Amniotic stem cell (primary cell): ENCODE measurements at places on chromosomes 1 and 21.

- DNase-seq, result no peak
These were observed 17.3 kb downstream of the SFPQ start for GRCh38 chr1:35175602-35176001.

GRCh38 chr1:66296951-66297350 lies 237.0 kb upstream of the SGIP1 start:
- no peak for DNase-seq

DNA sequence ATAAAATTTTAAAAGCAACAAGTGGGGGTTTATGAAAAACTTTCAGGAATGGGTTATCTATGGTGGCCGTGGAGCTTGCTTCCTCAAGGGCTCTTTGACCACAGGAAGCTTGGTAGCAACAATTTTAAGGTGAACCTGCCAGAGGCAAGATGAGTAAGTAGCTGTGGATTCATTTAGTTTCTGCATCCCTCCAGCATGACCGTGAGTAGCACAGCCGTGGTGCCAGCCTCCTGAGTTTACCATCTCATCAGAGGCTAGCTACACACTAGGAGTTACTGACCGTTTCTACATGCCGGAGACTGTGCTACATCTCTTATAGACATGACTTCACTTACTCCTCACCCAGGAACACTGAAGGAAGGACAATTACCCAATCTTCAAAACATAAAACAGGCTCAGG lies 30.1 kb upstream of the PLEKHG5 start:
- DNase-seq, result no peak

- no peak for DNase-seq
These were observed 151.9 kb downstream of the MAGI3 start for GRCh38 chr1:113542221-113542701.

DNA sequence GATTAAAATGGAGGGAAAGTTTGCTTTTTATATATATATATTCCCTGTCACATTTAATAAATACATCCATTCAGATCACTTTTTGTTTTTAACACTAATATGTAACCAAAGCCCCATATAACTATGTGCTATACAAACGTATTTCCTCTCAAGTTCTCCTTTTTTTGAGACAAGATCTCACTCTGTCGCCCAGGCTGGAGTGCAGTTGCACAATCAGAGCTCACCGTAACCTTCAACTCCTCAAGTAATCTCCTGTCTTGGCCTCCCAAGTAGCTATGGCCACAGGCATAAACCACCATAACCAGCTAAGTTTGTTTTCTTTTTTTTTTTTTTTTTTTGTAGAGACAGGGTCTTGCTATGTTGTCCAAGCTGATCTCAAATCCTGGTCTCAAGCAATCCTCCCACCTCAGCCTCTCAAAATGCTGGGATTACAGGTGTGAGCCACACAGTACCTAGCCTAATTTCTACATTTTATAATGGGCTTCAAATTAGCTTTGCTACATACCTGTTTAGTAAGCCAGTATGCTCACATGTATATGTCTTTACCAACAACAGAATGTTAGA lies 120.0 kb downstream of the TGFBR3 start:
- no peak for DNase-seq

GRCh38 chr1:62280960-62281465 lies 38.2 kb downstream of the KANK4 start:
- DNase-seq, result no peak

DNA sequence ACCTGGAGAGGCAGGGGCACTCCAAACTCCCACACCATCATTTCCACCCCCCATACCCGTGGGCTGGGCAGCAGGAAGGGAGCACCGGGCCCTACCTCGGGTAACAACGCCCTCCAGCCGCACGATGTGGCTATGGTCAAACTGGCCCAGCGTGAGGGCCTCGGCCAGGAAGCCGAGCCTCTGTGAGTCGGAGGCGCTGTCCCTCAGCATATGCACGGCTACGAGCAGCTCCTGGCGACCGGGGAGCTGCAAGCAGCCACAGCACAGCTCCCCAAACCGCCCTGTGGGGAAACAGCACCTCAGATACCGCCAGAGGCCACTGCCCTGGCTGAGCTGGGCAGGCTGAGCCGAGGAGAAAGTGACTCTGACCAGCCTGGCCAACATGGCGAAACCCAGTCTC lies 29.2 kb downstream of the CDCA8 start:
- no peak for DNase-seq

- no peak for DNase-seq
These were observed 10.3 kb upstream of the PLD5 start for GRCh38 chr1:242534753-242535152.

GRCh38 chr1:227335242-227336020 lies 17.1 kb upstream of the CDC42BPA start:
- DNase-seq, result no peak

- no peak for DNase-seq
These were observed 43.2 kb upstream of the KCTD3 start for GRCh38 chr1:215523906-215524305.

DNA sequence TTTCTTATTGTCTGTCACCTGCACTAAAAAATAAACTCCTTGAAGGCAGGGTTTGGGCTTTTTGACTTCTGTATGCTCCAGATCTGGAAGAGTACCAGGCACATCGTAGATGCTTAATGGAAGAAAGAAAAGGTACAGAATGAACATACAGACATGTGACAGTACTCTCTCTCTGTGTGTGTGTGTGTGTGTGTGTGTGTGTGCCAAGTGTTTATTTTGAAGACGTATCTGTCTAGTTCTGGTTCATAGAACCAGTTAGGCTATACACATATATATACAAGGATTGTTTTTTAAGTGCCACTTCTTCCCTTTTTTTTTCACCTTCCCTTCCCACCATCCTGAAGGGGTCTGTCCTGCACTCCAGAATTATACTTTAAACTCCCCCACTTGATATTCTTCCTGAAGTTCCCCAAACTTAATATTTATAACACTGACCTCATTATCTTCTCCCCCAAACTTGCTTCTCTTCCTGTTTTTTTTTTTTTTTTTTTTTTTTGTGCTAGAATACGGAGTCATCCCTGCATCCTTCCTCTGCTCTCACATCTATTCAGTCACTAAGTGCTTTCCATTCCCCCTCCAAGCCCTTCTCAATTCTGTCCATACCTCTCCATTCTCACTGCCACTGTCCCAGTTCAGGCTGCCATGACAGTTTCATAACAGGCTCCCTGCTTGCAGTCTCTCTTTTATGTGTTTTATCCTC lies 5.4 kb upstream of the KCNA3 start:
- no peak for DNase-seq

GRCh38 chr1:36845802-36846201 lies 188.5 kb downstream of the GRIK3 start:
- DNase-seq, result no peak

DNA sequence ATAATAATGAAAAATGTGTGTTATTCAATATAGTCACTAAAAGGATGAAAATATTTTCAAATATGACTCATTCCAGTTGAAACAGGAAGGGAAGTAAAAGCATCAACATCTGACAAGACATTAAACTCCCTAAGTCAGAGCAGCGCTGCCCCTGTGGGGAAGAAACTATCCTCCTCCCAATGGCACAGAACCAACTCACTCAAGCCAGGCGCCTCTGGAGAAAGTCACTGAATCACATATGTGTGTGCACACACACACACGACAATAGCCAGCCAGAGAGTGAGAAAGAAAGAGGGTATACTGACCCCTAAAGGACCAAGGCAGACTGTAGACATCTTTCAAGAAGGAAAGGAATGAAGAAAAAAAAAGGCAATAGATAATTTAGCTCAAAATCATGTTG lies 126.9 kb downstream of the SETD4 start:
- DNase-seq, result peak; percentile 40

DNA sequence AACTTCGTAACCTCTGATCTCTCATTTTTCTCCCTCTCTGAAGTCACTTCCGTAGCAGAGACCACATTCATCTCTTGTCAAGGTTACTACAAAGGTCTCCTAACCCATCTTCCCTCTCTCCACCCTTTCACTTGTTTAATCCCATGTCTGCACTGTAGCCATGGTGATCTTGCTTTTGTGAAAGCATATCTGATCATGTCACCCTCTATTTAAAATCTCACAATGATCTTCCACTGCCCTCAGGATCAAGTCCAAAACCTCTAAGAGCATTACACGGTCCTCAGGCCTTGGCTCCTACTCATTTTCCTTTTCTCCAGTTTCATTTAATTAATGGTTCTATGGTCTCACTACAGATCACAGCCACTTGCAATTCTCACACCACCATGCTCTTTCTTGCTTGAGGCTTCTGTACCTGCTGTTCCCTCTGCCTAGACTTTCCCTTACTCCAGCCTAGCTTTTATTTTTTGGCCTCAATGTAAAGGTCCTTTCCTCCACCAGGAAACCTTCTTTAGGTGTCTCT lies 12.1 kb downstream of the ARHGEF11 start:
- no peak for DNase-seq

- no peak for DNase-seq
These were observed 10.0 kb upstream of the SRARP start for GRCh38 chr1:15994081-15994480.

DNA sequence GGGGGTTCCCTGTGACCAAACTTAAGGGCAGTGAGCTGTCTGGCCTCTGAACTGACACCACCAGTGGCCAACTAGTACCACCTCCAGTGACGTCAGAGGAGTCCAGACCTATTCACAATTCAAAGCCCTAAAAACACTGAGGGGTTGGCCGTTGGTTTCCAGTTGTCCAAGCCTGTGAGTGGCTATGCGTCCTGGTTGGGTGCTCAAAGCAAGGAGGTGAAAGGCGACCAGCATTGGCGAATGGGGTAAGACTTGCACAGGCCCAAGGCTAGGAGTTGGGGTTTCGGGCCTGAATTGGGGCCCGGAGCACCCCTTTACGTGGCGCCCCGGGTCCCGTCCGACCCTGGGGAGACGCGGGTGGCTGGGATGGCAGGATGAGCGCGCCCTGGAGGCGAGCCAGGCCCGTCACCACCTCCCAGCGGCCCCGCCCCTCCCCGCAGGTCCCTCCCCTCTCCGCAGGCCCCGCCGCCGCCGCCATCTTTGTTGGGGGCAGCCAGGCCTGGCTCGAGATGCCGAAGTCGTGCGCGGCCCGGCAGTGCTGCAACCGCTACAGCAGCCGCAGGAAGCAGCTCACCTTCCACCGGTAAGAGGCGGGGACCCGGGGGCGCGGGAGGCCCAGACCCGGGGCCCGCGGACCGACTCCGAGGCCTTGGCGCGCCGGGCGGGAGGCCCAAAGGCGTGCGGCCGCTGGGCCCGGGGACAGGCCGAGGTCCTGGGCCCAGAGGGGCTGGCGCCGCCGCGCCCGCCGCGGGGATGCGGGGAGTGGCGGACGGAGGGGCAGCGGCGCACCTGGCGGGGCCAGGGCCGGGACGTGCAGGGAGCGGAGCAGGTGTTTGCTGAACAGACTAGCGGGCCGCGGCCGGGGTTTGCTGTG lies at the start of gene THAP3:
Gene THAP3, plus strand, starts transcription at position 159 of the 874 bp plus-strand sequence. Its CDS starts 351 bp downstream, at position 510.
- DNase-seq, result peak; percentile 46

- no peak for DNase-seq
These were observed 15.7 kb downstream of the IER5 start for GRCh38 chr1:181104042-181104789.

DNA sequence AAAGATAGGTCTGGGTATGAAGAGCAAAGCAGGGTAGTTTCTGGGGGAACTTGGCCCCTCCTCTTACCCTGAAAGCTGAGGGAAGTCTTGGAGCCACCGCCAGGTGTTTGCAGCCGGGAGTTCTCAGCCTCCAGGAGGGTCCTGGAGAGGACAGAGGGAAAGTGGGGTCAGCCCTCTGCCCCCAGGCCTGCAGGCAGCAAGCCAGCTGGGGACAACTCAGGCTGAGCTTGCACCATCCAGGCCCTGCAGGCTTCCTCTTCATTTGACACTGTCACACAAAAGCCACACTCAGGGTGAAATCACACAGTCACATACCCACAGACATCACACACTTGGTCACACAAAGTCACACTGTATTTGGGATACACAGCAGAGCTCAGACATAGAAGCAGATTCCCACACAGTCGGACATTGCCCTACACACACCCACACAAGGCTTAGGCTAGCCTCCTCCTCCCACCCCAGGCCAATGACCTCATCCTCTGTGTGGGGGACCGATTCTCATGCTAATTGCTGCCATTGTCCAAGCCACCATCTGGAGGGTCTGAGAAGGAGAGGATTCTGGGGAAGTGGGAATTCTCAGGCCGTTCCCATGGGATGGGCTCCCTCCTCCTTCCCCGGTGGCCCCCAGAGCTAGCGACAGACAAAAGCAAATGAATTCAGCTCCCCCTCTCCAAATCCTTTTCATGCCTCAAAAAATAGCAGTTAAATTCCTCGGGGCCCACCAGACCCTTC lies 3.7 kb downstream of the NES start:
- DNase-seq, result no peak

DNA sequence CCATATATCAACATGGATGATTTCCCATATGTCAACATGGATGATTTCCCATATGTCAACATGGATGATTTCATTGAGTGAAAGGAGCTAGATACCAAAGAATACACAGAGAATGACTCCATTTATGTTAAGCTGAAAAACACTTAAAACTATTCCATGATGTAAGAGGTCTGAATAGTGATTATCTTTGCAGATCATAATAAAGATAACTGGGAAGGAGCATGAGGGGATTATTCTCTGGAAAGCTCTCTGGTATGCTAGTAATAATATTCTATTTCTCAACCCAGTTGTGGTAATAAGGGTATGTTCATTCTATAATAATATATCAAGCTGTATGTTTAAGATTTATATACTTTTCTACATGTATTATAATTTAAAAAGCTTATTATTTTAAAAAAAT lies 14.1 kb downstream of the SYNJ1 start:
- no peak for DNase-seq

DNA sequence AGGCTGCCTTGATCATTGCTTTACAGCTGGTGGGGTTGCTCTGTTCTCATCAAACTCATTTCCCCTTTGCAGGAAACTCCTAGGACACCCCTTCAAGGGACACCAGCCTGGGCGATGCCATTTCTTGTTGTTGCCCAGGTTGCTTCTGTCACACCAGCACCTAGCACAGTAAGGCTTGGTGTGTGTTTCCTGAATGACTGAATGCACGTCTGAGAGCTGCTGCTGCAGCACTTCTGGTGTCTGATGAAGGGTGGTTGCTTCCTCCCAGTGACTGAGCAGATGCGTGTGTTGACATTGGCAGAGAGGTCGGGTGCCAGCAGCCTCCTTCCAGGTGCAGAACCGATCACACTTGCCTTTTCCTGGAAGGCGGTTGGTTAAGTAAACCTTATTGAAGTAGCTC lies 477.4 kb downstream of the CAMTA1 start:
- DNase-seq, result no peak

DNA sequence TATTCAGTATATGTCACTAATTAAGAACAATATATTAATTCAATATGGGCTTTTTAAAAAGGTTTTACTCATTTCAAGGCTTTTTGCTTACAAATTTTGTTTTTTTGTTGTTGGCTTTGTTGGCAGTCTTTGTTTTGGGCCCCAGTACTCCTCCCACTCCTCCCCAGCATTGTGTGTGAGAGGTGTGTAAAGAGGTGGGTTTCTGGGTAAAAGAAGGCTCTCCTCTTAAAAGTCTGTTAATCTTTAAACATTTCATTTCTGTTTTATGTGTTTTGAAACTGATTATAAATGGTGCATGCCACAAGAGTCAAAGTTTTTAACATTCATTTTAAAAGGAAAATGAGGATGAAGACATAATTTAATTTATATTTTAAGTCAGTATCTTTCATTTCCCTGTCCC lies 79.6 kb downstream of the SASS6 start:
- no peak for DNase-seq

- DNase-seq, result no peak
These were observed 181.3 kb upstream of the DMRTA2 start for GRCh38 chr1:50604580-50604979.

GRCh38 chr1:83958704-83959103 lies 40.2 kb downstream of the TTLL7 start:
- DNase-seq, result no peak

- no peak for DNase-seq
These were observed 52.3 kb upstream of the COG2 start for GRCh38 chr1:230589951-230590350.
